Left forelimb (tissue), 1 donor: ENCODE measurements at places on chromosomes 7 and 10.

DNA sequence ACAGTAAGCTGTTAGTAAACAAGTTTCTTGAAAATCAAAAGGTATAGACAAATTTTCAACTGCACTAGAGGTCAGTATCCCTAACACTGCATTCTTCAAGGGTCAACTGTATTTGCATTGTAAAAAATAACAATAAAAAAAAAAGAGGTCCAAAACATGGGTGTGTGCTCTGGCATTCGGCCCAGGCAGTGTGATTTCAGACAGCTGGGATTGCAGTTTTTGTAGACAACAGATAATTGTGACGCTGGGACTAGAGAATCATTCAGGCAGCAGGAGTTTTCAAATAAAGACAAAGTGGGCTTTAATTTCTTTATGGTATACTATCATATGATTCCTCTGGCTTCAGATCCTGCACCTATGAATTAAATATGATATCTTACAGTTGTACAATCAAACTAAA is 543.2 kb upstream of the SEMA3D start:
- DNase-seq = no peak

DNA sequence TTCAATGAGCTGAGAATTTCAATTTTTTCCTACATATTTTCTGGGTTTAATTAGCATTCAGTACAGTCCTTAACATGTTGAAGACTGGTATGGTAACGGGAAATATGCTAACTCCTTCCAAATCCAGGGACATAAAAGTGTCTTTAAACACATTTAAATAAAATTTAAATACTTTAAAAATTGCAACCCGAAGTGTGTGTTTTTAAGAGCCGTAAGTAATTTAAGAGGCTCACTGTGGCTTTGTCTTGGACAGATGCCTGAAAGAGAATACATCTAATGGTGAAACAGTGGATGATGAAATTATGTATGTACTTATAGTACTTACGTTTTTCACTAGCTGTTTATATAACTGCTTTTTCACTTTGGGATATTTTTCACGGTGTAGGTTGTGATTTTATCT is 687.3 kb upstream of the CELF2 start:
- no peak for DNase-seq

- DNase-seq = no peak
Measured at GRCh38 chr10:86569335-86569734, 47.7 kb upstream of the WAPL start.

- no peak for DNase-seq
Measured at GRCh38 chr10:33129996-33130386, 172.0 kb upstream of the ITGB1 start.

GRCh38 chr7:81333004-81333403 is 414.2 kb upstream of the SEMA3C start:
- DNase-seq = no peak

DNA sequence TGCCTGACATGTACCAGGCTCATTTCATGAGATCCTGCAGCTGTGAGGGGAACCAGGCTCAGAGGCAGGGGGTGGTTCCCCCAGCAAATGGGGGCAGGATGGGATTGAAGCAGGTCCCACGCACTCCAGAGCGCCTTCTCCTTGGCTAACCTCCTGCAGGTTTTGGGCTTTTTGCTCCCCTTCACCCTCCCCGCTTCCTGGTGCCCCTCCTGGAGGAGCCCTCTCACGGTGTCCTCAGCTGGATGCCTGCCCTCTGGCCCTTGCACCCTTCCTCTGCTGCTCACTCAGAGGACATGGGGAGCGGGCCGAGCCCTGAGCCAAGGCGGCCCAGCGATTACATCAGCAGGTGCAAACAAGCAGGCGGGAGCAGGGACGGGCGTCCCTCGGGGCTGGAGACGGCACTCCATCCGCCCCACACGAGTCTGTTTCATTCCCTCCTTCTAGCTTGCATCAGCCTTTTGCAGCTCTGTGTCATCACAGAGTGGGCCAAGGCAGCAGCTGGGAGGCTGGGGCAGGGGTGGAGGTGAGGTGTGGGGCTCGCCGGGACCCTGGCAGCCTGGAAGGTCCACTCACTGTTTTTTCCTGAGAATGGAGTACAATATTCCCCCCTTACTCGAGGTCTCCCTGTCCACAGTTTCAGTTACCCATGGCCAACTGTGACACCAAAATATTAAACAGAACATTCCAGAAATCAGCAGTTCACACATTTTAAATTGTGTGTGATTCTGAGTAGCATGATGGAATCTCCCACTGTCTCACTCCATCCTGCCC is 52.7 kb upstream of the SLC29A3 start:
- DNase-seq = no peak

GRCh38 chr10:90326498-90327267 is 531.2 kb downstream of the HTR7 start:
- no peak for DNase-seq

DNA sequence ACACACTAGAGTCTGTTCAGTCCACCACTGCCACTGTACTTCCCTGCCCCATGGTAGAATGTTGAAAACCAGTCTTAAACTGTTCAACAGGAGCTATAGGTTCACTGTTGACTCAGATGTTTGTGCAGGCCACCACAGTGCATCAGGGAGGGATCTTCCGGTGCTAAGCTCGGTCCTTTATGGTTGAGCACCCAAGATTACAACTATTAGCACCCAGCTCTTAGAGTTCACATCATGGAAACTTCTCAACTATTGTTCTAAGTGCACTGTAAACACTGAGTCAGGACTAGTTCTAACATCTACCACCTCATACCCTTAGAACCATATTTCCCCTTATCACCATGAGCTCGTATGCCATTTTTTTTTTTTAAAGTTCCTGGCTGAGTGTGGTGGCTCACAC is 97.1 kb upstream of the MXI1 start:
- DNase-seq = no peak

- DNase-seq = no peak
Measured at GRCh38 chr7:157827045-157827862, 490.4 kb downstream of the DNAJB6 start.

DNA sequence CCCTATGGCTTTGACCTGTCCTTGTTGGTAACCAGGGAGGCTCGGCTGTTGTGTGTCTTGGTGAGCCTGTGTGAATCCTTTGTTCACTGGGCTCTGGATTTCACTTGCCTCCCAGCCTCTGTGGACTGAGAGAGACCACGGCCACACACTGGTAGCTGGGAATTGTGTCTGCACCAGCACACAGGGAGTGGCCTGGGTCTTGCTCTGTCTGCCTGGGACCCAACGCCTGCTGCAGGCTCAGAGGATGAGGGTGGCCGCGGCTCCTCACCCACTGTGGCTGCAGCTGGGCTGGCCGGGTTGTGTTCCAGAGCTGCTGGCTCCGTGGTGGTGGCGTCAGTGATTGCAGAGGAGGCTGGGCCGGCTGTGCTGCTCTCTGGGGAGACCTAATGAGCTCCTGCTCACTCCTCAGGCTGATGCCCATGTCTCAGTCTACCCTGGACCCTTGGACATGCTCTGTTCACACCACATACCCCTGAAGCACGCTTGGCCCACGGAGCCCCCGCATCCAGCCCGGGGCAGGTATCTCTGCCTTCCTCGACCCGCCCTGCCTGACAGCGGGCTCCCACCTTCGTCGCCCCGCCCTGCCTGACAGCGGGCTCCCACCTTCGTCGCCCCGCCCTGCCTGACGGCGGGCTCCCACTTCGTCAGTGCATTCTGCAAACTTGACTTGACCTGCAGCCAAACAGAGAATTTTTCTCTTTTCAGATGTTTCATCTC is 328.5 kb downstream of the ADARB2 start:
- peak; percentile 58 for DNase-seq

GRCh38 chr7:88165697-88166096 is 54.1 kb downstream of the SRI start:
- no peak for DNase-seq

DNA sequence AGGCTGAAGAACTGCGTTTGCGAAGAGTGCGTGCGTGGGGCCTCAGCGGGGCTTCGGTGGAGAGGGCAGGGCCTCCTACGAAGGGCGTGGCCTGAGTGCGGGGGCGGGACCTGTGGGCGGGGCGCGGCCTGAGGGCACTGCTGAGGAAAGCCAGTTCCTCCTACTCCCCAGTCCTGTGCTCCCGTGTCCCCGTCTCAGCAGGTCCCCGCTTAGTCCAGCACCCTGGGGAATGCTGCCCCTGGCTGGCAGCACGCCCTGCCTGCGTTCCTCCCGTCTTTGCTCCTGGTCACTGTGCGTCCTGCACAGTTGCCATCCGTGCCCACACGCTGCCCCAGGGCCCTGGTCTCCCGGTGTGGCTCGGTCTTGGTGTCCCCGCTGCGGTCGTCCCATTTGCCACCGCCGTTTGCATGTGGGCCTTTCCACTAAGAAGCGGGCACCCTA is 177.1 kb downstream of the ZNF248 start:
- DNase-seq = no peak

DNA sequence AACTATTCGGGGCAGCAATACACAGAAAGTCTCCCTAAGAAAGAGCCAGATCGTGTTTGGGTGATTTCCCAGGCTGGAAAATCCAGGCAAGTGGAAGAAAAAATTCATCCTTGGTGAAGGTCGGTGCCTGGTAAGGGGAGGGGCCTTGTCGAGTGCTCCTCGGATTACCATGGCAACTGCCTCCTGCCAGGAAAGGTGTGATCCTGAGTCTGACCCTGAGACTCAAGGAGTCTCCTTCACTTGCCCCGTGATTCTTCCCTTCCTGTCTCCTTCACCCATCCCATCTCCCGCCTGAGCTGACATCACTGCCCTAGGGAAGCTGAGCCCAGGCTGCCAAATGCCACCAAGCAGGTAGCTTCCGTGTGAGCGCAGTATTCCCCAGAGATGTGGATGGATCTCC is 112.2 kb downstream of the MYL10 start:
- DNase-seq = no peak

DNA sequence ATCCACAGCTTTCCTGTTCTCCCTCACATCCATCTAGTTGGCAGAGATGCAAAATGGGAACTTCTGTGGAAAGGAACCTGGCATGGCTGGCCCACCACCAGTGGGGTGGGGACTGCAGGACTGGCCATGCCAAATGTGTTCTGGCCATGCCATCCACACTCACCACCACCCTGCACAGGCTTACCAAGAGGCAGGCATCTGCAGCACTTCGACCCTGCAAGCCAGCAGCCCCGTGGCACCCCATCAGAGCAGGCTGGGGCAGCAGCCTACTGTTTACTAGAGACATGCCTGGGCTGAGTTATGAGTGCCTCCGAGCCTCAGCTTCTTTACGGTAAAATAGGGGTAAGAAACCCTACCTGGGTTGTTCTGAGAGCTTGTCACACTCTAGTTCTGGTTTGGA is 313.1 kb downstream of the PLXNA4 start:
- no peak for DNase-seq

DNA sequence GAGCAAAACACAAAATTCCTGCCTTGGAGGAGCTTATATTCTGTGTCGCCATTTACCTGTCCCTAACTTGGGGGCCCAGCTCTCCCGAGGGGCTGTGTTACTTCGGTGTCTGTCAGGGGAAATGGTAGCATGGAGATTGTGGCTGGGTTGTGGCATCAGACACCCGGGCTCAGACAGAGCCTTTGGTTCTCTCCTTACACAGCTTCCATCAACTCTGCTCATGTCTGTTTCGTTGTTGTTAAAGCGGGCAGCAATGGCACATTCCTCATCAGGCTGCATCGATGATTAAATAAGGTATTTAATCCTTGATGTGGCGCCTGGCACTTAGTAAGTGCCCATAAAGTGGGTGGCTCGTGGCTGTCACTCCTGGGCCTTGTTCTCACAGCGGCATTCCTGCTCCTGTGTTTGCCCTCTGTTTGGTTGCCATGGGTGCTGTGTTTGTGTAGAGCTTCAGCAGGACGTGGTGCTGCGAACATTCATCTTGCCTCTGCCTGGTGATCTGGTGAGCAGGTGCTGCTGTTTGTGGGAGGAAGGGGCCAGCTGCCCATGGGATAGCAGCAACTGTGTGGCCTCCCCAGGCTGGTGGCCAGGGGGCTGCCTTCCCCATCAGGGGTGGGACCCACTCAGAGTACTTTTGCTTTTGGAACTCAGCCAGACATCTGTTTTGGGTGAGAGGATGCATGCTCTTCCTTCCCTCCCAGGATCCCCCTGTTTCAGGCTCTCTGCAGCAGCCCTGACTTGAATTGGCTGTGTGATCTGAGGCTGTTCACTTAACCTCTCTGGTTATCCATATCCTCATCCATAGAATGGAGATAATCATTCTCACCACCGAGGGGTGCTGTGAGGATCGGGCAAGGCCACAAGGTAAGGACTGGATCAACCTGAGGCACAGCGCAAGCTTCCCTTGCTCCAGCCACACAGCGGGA is 207.2 kb upstream of the SVIL start:
- DNase-seq = peak; percentile 81

DNA sequence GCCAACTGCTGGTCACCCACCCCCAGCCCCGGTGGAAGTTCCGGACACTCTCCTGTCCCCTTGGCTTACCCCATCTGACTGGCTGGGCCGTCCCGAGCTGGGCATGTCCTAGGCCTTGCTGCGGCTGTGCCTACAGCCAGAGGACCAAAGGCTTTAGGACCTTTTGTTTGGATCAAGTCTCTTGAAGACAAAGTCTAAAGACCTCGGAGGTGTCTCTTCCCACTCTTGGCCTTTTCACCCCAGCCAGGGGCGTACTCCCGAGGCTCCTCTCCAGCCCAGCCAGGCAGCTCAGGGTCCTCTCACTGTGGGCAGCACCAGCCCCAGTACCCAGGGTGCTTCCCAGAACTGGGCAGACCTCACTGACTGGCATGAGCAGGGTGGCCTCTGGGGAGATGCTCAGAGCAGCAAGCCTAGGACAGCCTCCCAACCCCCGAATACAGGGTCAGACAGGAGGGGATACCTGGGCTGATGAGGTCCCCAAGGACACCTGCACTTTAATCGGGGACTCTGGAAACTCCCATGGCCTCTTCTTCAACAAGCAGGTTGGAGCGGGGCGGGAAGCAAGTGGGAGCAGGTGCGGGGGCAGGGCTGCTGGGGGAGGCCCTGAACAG is 2.7 kb upstream of the PWWP2B start:
- no peak for DNase-seq

GRCh38 chr10:118041316-118041715 is 5.4 kb downstream of the RAB11FIP2 start:
- no peak for DNase-seq

DNA sequence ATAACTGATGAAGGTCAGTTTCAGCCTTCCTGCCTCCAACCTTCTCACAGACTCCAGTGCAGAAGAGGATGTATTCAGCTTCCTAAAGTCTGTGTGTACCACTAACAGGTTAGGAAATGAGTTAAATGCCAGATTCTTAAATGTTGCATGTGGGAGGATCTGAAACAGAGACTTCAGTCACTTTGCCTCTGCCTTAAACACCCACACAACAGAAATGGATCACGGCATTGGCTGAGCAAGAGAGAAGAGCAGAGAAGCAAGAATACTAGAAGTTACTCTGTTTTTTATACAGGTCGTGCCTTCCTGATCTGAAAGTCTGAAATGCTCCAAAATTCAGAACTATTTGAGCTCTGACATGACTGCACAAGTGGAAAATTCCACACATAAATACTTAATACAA is 98.9 kb upstream of the ARHGAP21 start:
- no peak for DNase-seq

DNA sequence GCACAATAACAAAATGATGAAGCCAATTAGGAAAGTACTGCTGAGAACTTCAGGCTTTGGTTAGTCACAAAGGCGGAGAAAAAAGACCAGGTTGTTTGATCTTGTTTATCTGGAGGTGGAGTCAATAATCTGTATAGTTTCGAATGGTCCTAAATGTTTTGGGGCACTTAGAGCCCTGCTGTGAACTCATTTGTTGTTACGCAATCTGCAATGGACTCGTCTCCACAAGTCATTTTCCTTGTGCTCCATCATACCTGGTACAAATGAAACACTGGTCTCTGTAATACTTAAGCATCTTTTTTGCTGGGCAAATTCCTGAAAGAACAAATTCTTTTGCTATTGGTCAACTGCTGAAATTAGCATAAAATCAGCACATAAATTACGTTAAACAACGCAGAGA is 430.5 kb downstream of the GATA3 start:
- no peak for DNase-seq

- DNase-seq = no peak
Measured at GRCh38 chr7:86958380-86958779, 101.1 kb downstream of the ELAPOR2 start.
